ENCODE measurements at places on chromosomes 6 and 20.

GRCh38 chr6:164294047-164294784 is 879.7 kb downstream of the QKI start:
- no peak for DNase-seq

GRCh38 chr20:43904827-43905177 is 9.8 kb upstream of the TOX2 start:
- no peak for DNase-seq

DNA sequence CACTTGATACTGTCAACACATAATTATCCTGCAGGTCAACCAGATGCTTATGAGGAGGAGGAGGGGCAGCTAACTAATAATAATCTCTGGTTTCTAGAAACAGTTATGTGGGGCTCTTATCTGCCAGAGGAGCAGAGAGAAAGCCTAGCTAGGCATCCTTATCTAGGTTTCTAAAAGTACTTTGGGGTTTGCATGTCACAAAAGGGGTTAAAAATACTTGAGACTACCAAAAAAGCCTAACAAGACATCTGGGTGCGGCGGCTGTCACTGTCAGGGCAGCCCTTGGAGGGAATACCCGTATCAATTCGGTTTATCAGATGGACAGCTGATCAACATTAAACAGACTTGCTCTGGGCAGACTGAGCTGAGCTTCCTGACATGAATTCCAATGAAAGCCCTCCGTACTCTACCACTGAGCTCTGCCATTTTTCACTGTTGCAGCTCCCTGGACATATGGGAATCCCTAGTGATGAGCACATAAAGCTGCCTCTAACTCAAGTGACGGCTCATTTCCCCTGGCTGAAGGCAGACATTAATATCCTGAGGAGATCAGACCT is 166.6 kb downstream of the PDSS2 start:
- no peak for DNase-seq

- DNase-seq: no peak
Measured at GRCh38 chr20:26209171-26209941, 512.7 kb upstream of the ZNF337 start.

GRCh38 chr6:111794300-111794699 is 79.0 kb downstream of the FYN start:
- no peak for DNase-seq

DNA sequence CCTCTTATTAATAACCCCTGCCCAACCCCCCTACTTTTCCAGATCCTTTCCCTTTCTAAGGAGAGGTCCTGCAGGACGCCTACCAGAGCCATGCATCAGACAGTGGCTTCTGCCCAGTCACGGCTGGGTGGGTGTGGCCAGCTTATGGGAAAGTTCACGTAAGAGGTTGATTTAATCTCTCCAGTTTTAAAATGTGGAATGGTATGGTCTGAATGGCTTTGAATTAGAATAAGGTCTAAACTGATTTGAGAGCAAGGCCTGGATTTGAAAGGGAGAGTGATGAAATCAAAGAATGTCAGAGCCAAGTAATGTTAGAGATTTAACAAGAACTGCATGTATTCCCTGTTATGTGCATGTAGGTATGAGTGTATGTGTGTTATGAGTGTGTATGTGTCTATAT is 275.7 kb downstream of the PAX1 start:
- no peak for DNase-seq

Data from RCC 7860 (cell line).